Dorsolateral prefrontal cortex (tissue), 122 donors: ENCODE measurements at places on chromosomes 1 and 21.

- DNase-seq: no peak
These were observed 997 bp upstream of the SIM2 start for GRCh38 chr21:36697851-36698384.

- DNase-seq: peak; percentile 13
These were observed 9.7 kb downstream of the PLA2G2F start for GRCh38 chr1:20148571-20149500.

DNA sequence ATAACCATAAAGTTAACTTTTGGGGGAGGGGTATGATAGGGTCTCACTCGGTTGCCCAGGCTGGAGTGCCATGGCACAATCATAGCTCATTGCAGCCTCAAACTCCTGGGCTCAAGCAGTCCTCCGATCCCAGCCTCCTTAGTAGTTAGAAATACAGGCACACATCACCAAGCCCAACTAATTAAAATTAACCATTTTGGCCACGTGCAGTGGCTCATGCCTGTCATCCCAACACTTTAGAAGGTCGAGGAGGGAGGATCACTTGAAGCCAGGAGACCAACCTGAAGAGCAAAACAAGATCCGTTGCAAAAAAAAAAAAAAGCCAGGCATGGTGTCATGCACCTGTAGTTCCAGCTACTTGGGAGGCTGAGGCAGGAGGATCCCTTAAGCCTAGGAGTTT is 26.6 kb upstream of the MED18 start:
- no peak for DNase-seq

DNA sequence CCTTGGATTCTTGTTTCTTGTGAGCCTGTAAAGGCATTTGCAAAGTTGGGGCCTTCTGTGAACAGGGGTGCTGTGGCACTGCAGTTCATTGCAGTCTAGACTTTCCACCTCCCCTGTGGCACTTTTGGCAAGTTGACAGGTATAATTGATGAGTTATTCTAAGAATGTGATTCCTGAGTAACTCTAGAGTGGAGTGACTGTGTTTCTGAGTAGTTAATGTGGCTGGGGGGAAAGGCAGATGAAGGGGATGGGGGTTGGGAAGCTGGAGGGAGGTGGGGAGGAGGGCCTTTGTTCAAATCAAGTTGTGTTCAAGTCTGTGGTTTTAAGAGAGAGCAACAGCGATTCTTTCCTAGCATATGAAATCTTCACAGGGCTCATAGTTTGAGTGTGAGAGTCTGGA is 32.9 kb downstream of the PBX1 start:
- DNase-seq: no peak

DNA sequence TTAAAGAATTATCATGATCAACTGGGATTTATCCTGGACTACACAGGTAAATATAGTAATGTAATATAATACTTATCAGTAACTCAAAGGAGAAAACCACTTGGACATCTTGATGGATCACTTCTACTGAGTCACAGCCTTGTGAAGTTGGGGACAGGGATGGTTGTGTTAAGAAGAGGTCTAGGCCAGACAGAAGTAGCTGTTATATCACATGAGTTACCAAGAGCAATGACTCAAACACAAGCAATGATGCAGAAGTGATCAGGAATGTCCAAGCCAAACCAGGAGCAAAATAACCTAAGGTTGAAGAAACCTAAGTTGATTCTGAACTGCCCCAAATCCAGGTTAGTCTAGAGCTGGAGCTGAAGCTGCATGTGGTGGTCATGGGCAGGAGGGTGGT is 424.5 kb upstream of the DAB1 start:
- DNase-seq: no peak

DNA sequence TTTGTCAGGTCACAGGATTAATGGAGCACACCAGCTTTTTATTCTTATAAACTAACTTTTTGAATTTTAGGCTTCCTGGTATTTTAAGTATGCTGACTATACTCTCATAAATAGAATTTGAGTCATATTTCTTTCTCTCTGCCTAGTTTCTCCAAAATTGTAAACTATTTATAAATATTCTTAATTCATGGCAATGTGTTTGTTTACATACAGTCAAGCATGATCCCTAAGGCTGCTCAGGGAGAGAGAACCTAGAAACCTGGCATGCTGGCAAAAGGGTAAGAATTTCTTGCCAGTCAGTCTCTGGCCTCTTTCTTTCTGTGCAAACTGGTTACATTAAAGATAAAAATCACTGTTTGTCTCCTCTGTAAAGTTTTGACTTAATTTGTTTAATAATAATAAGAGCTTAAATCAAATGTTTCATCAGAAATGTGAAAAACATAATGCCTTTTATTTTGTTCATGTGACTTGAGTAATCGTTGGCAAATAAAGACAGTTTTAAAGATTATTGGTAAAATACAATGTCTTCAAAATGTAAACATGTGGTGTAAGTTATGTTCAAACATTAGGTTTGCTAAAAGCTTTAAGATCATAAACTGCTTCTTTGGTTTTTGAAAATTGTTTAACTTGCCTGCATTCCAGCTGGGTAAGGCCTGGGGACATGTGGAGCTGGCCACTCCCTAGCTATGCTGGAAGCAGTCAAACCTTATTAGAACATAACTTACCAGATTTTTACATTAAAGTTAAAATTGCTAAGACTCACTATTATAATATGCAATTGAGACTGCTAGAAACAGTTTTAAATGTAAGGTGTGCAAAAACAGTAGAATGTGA is 1401.7 kb downstream of the NCAM2 start:
- DNase-seq: no peak

- DNase-seq: no peak
These were observed 25.5 kb upstream of the RBBP5 start for GRCh38 chr1:205147191-205147835.

DNA sequence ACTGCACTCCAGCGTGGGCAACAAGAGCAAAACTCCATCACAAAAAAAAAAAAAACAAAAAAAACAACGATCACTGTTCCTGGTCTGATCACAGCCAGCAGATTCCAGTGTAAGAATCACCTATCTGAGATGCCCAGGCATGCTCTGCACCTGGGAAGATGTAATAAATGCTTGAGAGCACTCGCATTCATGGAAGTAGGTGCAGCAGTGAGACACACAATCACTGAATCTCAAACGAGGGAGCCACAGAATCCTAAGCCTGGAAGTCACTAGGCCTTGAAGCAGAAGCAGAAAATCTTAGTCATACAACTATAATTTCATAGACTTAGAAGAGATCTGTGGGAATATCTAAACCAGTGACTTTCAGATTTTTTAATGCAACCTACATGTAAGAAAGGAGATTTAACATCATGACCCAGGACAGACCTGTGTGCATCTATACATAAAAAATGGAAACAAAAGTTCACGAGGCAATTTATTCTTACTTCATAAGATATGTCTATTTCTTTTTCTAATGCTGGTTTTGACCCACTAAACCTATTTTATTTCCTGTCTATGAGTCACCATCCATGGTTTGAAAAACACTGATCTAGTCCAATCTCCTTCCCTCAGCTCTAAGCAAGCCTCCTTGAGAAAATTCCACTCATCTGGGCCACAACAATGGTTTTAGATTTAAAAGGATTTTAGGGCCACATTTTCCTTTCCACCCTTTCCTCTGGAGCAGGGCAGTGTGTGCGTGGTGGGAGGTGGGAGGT is 30.4 kb downstream of the RIMS3 start:
- DNase-seq: no peak

- no peak for DNase-seq
These were observed 4.4 kb downstream of the TFF2 start for GRCh38 chr21:42346441-42346840.

- DNase-seq: no peak
These were observed 217.2 kb downstream of the RPS6KC1 start for GRCh38 chr1:213268221-213268620.

- DNase-seq: no peak
These were observed 7.5 kb downstream of the DMAP1 start for GRCh38 chr1:44220755-44221154.

DNA sequence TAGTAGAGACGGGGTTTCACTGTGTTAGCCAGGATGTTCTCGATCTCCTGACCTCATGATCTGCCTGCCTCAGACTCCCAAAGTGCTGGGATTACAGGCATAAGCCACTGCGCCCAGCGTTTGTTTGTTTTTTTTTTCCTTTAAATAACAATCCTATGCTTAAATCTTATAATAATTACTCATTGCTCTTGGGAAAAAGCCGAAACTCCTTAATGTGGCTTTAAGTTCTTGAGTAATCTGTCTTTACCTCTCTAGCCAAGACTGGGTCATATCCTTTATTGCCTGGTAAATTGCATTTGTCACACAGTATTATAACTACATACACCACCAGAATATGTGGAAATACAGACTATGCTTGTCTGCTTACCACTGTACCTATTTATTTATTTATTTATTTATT is 97.1 kb downstream of the MACF1 start:
- DNase-seq: no peak

DNA sequence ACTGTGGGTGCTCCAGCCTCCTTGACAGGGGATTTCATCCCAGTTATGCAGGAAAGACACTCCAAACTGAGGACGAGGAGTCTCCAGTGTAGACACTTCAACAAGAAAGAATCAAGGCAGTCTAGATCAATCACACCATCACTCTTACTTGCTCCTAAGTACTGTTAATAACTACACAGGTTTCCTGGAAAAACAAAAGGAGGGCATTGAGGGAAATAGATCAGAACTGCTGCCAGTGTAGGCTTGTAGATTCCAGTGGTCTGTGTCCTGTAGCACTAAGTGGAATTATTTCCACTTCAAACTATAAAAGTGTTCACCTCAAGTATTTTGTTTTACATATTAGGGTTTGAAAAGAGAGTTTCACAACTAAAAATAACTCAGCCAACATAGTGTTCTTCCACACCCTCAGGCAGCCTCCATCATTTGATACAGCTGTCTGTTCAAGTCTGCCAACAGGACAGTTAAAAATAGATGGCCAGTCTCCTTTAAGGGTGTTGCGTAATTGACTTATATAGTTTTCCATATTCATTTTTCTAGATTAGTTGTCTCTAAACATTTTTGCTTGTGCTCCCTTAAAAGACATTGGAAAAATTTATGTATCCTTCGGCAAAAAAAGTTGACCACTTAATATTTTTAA is 32.0 kb upstream of the AGL start:
- no peak for DNase-seq

DNA sequence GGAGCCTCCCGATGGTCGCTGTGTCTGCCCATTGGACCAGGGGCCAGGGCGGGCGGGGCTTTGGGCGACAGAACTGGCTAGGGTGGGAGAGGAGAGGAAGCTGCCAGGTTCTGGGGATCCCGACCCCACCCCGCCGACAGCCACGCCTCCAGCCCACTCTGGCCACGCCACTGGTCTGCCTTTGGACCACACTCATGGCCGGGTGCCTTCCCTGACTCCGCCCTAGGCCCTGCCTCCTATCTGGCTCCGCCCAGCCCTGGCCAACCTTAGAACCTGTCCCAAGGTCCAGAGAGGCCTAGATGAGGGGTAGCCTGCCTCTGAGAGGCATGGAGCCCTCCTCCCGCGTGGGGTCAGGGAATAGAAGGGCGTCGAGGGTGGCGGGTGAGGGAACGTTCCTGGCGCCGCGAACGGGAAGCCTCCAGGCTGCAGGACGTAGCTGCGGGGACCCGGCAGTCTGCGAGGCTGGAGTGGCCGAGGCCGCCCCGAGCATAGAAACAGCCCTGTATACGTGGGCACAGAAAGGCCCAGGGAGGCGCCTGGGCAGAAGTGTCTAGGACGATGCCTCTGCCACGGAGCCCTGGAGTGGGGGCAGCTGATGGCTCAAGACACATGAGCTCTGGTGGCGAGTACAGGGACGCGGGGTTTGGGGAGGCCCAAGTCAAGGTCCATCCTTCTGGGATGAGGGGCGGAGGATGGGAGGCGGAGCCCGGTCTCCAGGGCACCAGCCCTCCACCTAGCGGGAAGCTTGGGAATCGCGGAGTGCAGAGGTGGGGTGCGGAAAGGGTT is 11.5 kb upstream of the COL16A1 start:
- peak; percentile 77 for DNase-seq

DNA sequence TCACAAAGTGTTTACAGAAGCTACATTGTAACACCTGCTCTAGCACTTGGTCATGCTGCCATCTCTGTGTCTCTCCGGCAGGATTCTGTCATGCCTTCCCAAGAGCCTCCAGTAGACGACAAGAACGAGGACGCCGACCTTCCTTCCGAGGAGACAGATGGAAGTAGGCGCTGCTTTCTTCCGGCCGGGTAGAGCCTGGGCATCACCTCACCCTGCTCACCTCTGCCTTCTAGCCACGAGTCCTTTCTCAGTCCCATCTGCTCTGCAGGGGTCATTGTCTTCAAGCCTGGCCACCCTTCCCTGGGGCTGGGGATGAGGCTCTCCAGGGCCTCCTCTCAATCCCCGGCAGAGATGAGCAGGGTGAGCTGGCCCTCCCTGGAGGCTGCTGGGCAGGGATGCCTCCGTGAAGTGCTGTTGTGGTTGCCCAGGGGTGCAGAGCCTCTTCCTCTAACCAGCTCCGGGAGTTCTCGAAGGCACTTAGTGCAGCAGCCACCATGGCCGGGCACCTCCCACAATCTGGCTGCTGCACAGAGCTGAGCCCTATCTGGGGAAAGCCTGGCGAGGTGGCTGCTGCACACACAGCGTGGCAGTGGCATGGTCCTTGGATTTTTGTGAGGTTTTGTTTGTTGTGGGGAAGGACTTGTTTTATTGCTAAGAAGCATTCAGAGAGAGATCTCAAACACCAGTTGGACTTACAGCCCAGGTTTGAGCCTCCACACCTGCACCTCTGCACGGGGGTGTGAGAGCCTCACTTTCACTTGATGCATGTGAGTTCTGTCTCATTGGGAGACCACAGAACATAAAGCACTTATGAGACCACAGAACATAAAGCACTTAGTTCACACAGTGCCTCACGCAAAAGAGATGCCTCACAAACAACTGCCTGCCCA is 48.4 kb downstream of the FAAP20 start:
- DNase-seq: no peak

- DNase-seq: peak; percentile 61
These were observed at the start of gene VANGL2 for GRCh38 chr1:160400223-160400645. Gene VANGL2 (plus strand): TSS chr1:160400564. CDS start chr1:160415838, 15,274 bp downstream.

- no peak for DNase-seq
These were observed 75.0 kb upstream of the COX20 start for GRCh38 chr1:244760471-244760870.

- peak; percentile 35 for DNase-seq
These were observed 38.7 kb upstream of the CNTN2 start for GRCh38 chr1:205004351-205004750.

GRCh38 chr1:167665469-167665868 is 35.4 kb downstream of the RCSD1 start:
- no peak for DNase-seq

GRCh38 chr1:23555270-23555985 is 3.9 kb downstream of the ID3 start:
- no peak for DNase-seq

GRCh38 chr1:11434501-11434900 is 44.5 kb upstream of the DISP3 start:
- DNase-seq: no peak

GRCh38 chr1:84048820-84049219 is 49.9 kb upstream of the TTLL7 start:
- no peak for DNase-seq

DNA sequence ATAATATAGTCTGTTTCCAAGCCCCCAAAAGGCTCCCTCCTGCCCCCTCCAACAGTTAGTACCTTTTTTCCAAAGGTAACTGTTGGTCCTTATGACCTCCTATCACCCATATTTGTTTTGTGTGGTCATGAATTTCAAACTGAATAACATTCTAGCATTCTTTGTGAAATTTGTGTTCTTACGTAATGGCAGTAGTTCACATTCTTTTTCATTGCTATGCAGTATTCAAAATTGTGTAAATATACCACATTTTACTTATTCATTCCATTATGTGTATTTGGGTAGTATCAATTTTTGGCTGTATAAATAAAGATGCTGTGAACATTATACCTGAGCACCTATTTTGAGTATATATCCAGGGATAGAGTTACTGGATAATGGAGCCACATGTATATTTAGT is 13.4 kb downstream of the RNF11 start:
- DNase-seq: no peak

GRCh38 chr1:177145106-177146070 is 19.1 kb downstream of the ASTN1 start:
- DNase-seq: no peak
